ENCODE measurements at places on chromosomes 5 and 9.

GRCh38 chr9:135081264-135081660, 6.2 kb upstream of the OLFM1 start:
- DNase-seq: no peak

- DNase-seq: no peak
Measured at GRCh38 chr5:135203593-135204036, 169.6 kb upstream of the PITX1 start.

GRCh38 chr5:144404672-144405071, 234.0 kb downstream of the KCTD16 start:
- no peak for DNase-seq

DNA sequence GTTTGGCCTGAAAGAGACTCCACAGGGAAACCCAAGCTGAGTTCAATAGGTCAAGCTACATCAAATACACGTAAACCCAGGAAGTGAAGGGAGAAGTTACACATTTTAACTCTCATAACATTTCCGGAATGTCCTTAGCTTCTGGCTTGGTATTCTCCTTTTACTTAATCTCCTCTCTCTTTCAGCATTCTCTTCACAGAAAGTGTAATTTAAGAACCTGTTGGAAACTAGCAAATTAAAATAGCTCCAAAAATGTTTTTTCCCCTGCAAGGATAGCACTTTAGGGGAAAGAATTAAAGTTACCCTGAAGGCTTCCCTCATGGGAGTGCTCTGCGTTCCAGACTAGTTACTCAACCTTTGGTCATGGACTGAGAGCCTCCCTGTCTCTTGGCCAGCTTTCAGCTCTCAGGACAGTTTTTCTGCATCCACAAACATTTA, 292.7 kb upstream of the TARS1 start:
- no peak for DNase-seq

- DNase-seq: no peak
Measured at GRCh38 chr5:145562931-145563330, 272.2 kb downstream of the PRELID2 start.

DNA sequence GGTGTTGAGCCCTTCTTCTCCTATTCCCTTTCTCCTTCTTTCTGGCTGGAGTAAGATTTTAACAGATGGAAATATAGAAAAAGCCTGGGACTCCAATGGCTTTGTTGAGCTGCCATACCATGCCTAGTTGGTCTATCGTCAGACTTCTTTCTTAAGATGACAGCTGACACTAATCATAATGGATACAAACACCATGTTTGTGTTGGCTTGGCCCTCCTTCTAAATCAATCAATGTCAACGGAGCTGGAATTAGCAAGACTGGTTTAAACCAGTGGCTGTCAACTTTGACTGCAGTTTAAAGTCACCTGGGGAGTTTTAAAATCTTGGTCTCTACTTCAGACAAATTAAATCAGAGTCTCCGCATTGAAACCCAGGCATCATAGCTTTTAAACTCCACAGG, 264.5 kb upstream of the PRR16 start:
- DNase-seq: no peak

DNA sequence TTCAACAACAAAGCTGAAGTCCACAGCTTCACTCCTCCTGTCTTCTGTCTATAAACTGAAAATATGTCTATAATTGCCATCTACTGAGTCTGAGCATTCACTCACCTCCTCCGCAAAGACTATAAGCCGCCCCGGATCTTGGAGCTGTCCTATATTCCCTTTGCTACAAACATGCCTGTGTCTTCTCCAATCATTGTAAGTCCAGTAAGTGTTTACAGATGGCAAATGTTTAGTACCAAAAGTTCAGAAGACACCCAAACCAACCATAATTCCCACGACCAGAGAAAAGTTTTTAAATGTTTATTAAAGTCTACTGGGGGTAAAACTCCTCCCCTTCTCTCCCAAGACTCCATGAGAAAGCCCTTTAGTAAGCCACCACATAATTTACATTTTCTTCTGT, 80.9 kb downstream of the EBF1 start:
- DNase-seq: no peak

DNA sequence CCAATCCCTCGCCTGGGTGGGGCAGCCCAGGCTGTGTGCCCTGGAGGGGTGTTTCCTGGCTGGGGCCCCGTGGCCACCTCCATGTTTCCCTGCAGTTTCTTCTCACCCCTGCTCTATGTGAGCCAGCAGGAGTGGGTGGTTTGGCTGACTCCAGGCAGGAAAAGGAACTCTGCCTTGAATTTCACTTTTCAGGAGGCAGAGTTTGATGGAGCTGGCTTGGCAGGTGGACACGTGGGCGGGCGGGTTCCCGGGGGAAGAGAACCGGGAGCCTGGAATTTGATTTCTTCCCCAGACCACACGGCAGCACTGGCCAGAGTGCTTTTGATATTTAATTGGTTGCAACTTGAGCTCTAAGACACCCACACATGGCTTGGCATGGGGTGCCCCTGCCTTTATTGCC, 119.8 kb upstream of the PANK3 start:
- DNase-seq: no peak

DNA sequence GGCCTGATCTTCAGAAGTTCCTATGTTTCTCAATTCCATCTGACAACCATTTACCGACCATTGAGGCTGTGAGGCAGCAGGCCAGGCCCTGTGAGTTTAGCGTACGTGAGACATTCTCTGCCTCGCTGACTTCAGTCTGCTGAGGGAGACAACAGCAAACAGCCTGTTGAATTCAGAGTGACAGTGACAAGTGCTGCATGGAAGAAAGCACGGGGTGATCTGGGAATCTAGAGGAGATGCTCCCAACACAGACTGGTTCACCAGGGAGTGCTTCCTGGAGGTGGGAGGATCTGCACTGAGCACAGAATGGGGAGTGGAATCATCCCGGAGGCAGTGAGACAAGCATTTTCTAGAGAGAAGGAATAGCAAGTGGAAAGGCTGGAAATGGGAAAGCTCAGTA, 10.0 kb upstream of the DDX41 start:
- DNase-seq: no peak

DNA sequence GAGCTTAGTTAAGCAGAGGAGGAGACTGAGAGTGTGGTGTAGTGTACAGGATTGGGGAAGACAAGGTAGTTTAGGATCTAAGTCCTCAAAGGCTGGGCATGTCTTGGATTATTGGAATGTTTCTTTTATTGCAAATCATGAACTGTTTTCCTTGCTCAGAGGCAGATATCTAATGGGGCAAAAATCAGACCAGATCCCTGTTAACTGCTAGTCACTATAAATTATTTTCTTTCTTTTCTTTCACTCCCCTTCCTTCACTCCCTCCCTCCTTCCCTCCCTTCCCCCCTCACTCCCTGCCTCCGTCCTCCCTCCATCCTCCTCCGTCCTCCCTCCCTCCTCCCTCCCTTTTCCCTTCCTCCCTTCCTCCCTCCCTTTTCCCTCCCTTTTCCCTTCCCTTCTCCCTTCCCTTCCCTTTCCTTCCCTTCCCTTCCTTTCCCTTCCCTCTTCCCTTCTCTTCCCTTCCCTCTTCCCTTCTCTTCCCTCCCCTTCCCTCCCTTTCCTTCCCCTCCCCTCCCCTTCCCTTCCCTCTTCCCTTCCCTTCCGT, 117.9 kb downstream of the WDR70 start:
- DNase-seq: no peak

DNA sequence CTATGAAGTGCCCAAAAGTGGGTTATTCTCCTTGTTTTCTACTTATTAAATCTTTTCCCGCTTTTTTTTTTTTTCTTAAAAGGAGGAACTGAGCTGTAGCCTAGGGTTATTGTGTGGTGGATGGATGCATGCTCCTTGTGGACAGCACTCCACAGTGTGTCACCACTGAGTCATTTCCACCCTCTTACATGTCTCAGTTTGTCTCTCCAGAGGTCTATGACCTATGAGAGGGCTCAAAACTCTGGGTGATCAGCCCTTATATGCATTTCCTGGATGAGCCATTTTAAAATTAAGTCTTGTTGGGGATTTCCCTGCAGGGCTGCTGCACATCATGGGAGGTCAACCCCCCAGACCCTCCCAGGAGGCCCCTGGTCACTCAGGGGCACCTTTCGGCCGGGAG, 102.2 kb upstream of the MOCS2 start:
- no peak for DNase-seq

DNA sequence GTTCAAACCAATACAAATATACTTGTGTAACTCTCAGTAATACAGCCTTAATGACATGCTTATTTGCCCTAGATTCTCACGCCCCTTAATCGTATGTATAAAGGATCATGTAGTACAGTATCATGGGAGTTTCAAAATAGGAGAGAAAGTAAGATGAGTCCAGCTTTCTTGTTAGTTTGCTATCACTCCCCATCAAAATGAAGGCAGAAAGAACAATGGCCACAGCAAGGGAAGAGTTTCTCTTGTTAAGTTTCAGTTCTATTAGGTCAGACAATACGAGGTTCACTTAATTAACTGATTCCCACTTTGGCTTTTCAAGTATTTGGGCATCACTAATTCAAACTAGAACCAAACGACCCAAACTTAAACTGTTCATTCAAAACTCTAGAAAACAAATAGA, 55.4 kb downstream of the CDC14B start:
- DNase-seq: no peak

- no peak for DNase-seq
Measured at GRCh38 chr5:57503433-57503832, 20.8 kb upstream of the ACTBL2 start.

GRCh38 chr5:145221416-145221815, 613.7 kb downstream of the PRELID2 start:
- DNase-seq: no peak

DNA sequence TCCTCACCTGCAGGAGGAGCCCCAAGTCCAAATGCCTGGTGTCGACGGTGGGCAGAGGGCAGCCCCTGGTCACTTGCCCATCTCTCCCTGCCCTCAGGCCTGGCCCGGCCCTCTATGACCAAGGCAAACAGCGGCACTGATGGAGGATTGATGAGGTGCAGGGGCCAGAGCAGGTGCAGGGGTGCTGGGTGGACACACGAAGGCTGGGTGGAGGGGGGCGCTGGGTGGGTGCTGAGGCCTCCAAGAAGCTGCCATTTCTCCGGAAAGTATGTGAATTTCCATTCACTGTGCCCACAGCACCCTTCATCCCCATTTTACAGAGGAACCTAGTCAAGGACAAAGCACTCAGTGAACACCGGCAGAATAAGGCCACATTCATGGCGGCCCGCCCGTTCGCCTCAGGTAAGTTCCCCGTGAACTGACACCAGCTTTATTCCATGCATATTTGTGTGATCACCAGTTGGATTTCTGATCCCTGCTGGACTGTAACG, 143.8 kb upstream of the PPP1R26 start:
- DNase-seq: no peak

DNA sequence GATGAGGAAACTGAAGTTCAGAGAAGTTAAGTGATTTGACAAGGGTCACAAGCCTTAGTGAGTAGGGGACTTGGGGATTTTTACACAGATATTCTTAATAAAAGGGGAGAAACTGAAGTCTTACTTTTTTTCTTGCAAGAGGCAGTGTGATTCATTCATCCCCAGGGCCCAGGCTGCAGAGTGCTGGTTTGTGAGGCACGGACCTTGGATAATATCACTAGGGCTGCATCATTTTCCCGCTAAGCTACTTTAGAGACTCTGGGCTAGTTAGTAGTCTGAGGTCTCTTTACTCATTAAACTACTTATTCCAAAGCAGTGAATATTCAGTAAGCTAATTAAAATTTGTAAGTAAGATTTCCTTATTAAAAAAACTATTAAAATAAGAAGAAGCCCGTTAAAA, 195.0 kb downstream of the PBX3 start:
- DNase-seq: no peak

- no peak for DNase-seq
Measured at GRCh38 chr9:14214693-14215092, 99.2 kb downstream of the NFIB start.

- no peak for DNase-seq
Measured at GRCh38 chr9:127572961-127573721, 38.9 kb upstream of the STXBP1 start.

DNA sequence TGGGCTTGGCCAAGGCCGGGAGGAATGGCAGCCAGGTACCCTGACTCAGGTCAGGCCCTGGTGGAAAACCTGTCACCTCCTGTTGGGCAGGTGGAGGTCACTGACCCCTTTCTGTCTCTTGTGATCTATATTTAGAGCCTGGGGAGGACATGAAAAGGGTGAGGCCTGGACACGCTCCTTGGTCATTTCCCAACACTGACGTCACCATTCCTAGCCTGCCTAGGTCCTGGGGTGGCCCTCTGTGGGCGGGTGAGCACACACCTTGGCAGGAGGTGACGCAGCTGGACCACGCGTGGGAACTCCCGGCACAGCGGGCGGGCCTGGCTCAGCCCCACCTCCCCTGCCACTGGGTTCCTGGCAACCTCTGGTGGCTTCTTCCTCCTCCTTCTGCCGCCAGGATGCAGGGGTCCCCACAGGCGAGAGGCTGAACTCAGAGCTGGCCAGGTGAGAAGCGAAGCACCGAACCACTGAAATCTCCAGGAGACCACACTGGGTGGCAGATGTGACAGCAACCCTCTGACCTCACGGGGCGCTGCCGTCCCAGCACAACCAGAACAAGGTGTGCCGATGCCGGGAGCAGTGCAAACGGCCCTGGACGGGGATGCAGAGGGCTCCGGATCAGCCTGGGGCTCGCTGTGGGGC, 6.4 kb upstream of the RALGDS start:
- DNase-seq: no peak

- DNase-seq: no peak
Measured at GRCh38 chr9:86679909-86680308, 267.4 kb downstream of the GAS1 start.

DNA sequence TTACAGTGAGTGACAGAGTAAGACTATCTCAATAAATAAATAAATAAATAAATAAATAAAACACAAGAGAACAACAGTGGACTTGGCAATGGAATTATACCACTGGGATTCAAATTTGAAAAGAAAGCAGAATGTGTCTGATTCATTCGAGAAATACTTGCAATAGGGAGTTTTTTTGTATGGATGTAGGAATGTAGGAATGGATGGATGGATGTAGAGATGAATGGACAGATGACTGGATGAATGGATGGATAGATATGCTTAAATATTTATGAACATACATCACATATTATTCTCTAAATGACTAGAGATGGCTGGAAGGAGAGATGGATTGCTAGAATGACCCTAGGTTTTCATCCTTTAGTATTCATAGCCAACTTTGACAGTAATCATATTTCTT, 22.0 kb upstream of the CEMIP2 start:
- DNase-seq: no peak

DNA sequence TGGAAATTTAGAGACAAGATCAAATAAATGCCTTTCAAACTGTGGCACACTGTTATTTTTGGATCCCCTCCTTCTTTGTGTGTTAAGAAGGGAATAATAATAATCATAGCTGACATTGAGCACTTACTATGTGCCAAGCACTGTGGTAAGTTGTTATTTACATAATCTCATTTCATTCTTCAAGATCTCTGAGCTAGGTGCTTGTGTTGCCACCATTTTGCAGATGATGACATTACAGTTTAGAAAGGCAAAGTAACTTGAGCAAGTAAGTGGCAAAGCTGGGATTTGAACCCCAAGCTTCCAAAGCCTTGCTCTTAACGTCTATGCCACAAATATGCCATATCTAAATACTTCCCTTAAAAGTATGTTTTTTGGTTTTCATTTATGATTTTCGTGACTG, 121.8 kb upstream of the TMEM161B start:
- DNase-seq: peak; percentile 50

GRCh38 chr9:40911647-40912046, 216.8 kb downstream of the FOXD4L6 start:
- DNase-seq: no peak
